ENCODE measurements at places on chromosomes 12 and 14.

- no peak for DNase-seq
These were observed 17.6 kb upstream of the CEBPE start for GRCh38 chr14:23136566-23137133.

DNA sequence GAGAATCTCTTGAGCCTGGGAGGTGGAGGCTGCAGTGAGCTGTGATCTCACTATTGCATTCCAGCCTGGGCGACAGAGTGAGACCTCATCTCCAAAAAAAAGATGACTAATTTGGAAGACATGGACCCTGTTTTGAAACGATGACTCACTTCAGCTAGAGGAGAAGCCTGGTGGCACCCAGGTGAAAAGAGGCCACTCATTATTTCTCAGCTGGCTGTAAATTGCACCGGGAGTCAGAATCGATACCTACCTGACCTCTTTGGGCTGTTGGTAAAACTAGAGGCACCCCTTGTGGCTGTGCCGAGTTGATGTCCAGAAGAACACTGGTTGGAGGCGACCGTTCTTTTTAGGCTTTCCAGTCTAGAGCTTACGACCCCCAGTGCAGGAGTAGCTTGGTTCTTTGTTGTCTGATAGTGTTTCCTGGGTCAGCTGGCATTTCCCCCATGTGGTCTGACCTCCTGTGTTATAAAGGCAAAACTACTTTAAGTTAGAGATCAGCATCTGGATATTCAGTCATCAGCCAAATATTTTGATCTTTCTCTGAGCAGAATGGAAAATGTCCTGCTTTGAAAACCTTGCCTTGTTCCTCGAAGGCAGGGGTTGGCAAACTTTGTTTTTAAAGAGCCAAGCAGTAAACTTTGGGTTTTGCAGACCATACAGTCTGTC, 93.2 kb downstream of the CHST11 start:
- DNase-seq, result no peak

- no peak for DNase-seq
These were observed 59.8 kb upstream of the KIF21A start for GRCh38 chr12:39502726-39503125.

DNA sequence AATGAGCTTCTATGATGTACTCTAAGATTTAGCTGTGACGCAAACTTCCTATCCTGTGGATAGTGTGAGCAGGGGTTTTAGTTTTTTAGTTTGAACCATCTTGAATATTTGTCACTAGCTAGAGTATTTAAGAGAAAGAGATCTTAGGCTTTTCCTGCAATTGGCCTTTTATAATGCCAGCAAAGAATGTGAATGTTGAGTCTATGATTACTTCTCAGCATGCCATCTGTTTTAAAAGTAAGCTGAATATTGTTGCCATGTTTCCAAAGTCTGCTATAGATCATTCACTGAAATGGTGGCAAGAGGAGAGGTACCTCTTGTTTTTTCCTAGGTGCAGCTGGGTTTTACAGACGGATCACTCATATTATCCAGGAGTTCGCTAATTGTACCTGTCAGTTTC, 1783.6 kb upstream of the FLRT2 start:
- no peak for DNase-seq

- DNase-seq, result no peak
These were observed 29.4 kb downstream of the SETD3 start for GRCh38 chr14:99451234-99451633.

GRCh38 chr14:51323492-51323891, 83.4 kb downstream of the TMX1 start:
- DNase-seq, result no peak

DNA sequence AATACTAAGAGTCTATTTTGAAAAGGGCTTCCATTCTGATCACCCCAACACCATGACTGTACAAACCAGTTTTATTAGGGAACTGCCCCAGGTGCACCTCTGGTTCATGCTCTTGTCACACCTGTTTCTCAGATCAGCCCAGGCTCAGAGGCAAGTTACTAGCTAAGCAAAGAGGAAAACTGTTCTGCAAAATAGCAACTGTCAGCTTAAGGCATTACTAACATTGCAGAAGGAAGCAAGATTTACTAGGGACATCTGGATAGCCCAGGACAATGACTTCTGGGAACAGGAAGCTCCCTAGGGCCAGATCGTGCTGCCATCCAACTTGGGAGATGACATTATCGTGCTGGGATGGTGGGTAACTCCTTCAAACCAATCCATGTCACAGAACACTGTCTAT, 30.1 kb downstream of the ANAPC7 start:
- DNase-seq, result no peak

DNA sequence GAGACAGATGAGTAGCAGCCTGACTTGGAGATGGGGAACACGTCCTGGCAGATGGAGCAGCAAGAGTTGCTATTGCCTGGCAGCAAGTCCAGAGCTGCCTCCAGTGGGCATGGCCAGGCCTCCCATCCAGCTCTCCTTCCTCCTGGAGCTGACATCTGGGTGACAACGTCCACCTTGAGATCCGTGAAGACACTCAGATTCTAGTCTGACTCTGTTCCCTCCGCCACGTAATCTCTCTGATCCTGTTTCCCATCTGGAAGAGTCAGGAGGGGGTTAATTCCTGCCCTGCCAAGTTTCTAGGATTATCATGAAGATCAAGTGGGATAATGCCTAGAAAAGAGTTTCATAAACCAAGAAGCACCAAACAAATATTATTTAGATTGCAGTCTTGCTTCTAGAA, 65.3 kb upstream of the FAM181A start:
- DNase-seq, result no peak

GRCh38 chr12:5172886-5173285, 129.2 kb downstream of the KCNA5 start:
- DNase-seq, result no peak

DNA sequence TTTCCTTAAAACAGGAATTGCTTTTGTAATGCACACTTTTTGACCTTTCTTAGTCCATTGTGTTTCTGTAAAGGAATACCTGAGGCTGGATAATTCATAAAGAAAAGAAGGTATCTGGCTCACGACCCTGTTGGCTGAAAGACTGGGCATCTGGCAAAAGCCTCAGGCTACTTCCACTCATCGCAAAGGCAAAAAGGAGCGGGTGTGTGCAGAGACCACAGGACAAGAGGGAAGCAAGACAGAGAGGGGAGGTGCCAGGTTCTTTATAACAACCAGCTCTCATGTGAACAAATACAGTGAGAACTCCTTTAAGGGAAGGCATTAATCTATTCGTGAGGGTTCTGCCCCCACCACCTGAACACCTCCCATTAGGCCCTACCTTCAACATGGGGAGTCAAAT, 182.1 kb downstream of the C12orf50 start:
- no peak for DNase-seq

- no peak for DNase-seq
These were observed 1198.3 kb downstream of the VRK1 start for GRCh38 chr14:97995531-97995930.

DNA sequence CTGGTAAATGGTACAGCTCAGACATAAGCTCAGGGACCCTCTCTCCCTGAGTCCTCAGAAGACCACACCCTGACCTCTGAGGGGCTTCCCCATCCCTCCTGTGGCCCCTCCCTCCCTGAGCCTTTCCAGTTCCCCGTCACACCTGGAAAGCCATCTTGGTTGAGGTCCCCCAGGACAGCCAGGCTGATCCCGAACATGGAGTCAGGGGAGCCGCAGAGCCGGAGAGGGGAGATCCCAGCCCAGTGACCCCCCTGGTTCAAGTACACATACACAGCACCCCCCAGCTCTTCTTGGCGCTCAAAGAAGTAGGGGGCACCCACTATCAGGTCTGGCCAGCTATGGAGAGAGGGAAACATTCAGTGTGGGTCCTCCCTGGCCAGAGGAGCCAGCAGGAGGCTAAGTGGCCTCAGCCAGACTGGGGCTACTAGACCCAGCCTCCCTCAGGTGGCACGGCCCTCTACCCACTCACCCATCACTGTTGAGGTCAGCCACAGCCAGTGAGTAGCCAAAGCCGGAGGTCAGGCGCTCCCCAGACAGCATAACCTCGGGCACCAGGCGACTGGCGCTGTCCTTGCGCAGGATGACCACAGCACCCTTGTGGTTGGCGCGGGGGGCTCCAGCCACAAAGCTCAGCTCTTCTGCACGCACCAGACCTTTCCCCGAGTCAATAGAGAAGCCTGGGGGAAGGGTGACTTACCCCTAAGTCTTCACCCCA, 9.3 kb downstream of the ITGA7 start:
- no peak for DNase-seq

DNA sequence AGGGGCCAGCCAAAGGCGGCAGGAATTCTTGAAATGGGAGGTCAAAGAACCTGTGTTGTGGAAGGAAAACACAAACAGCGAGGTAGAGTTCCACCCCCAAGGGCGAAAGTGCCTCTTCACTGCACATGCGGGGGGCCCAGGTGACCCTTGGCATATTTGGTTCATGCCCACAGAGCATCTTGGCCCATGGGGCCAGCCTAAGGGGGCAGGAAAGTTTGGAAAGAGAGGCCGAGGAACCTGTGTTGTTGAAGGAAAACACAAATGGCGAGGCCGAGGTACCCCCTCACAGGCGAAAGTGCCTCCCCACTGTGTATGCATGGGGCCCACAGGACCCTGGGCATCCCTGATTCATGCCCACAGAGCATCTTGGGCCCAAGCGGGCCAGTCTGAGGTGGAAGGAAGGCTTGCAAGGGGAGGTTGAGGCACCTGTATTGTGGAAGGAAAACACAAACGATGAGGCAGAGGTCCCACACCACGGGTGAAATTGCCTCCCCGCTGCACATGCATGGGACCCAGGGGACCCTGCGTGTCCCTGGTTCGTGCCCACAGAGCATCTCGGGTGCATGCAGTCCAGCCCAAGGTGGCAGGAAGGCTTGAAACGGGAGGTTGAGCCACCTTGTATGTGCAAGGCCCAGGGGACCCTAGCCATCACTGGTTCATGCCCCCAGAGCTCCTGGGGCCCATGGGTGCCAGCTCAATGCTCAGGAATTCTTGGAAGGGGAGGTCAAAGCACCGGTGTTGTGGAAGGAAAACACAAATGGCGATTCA, 384.1 kb downstream of the ALG10 start:
- DNase-seq, result no peak

- DNase-seq, result peak; percentile 4
These were observed 168.1 kb upstream of the NOVA1 start for GRCh38 chr14:26765768-26766520.

- no peak for DNase-seq
These were observed 71.8 kb downstream of the CCDC60 start for GRCh38 chr12:119406308-119406707.

GRCh38 chr14:93743270-93744060, 44.8 kb downstream of the PRIMA1 start:
- no peak for DNase-seq

GRCh38 chr12:50056639-50056976, 788 bp upstream of the ASIC1 start:
- DNase-seq, result no peak

- peak; percentile 18 for DNase-seq
These were observed 748 bp downstream of the MAPKAPK5 start for GRCh38 chr12:111842556-111843396.

GRCh38 chr14:83734431-83734830, 1795.5 kb upstream of the FLRT2 start:
- DNase-seq, result no peak

DNA sequence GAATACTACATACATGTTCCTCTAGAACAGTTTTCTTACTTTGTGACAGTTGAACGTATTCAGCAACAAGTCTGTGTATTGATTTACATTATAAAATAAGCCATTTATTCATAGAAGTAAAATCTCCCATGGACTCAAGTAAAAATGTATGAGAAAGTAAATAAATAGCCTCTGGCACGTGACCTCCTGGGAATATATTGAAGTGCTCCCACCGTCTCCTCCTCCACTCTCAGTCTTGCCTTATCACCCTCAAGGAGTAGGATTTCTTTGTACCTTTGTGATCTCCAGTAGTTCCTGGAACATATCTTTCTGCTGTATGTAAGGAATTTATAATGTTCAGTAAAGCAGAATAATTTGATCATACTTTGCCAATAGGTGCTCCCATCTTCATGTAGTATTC, 90.9 kb downstream of the DIP2B start:
- no peak for DNase-seq

DNA sequence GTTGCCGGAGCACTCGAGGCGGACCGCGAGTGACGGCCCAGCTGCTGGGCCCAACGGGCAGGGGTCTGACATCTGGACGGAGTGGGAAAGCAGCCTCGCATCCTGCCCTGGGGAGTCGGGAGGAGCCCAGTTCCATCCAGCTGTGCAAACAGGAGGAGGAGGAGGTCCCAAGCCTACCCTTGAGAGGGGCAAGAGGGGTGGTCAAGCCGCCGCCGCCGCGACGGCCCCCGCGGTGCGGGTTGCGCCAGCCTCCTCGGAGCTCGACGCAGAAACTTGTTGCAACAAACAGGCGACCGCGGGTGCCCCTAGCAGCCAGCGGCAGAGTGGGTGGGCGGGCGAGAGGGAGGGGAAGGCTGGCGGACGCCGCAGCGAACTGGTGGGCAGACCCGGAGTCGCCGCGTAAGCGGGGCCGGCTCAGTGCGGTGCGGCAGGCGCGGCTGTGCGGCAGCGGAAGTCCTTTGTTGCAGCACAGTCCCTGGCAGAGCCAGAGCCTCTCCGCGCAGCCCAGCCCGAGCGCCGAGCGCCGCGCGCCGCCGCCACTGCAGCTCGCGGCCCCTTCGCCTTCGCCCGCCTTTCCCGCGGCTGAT, at the start of gene ZBTB1:
Gene ZBTB1, plus strand, starts transcription at position 461 of the 587 bp plus-strand sequence. CDS start 16,735 bp downstream, outside the sequence.
- DNase-seq, result peak; percentile 79

DNA sequence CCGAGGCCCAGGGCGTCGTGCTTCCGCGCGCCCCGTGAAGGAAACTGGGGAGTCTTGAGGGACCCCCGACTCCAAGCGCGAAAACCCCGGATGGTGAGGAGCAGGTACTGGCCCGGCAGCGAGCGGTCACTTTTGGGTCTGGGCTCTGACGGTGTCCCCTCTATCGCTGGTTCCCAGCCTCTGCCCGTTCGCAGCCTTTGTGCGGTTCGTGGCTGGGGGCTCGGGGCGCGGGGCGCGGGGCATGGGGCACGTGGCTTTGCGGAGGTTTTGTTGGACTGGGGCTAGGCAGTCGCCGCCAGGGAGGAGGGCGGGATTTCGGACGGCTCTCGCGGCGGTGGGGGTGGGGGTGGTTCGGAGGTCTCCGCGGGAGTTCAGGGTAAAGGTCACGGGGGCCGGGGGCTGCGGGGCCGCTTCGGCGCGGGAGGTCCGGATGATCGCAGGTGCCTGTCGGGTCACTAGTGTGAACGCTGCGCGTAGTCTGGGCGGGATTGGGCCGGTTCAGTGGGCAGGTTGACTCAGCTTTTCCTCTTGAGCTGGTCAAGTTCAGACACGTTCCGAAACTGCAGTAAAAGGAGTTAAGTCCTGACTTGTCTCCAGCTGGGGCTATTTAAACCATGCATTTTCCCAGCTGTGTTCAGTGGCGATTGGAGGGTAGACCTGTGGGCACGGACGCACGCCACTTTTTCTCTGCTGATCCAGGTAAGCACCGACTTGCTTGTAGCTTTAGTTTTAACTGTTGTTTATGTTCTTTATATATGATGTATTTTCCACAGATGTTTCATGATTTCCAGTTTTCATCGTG, 612 bp downstream of the MDM2 start:
- peak; percentile 54 for DNase-seq

DNA sequence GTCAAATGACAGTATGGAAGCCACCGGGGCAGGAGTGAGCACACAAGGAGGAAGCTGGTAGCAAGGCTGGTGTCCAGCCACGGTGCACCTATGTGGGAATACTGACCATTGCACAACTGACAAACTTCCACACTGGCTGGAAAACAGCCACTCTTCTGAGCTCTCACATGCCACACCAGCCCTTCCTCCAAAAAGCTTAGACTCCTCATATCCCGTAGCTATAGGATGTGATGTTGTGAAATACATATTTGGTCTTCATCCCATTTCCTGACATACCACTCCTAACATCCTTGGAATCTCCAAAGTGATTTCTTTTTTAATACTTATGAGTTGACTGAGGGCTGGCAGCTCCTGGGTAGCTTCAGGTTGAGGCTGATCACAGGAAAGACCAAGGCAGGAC, 103.6 kb downstream of the NTF3 start:
- no peak for DNase-seq

- no peak for DNase-seq
These were observed 77.1 kb upstream of the SLC35F4 start for GRCh38 chr14:57943038-57943437.
